AG04450 (cell line): ENCODE measurements at places on chromosomes 2 and 18.

DNA sequence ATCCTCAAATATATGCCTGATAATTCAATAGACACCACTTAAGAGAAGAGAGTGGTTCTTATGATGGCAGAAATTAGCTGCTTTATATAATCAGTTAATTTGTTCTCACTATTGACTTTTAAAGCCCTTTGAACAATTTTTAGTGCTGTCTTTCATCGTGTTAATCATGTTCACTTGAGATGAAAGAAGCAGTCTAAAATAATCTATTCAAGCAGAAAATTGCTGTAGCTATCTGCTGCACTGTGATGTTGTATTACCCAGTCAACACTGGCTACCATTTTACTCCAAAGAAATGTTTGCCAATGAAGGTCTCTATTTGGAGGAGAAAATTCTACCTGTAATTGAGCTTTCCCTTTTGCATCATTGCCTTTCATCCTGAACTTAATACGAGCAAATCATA is 459.8 kb upstream of the FSIP2 start:
- DNase-seq: no peak

GRCh38 chr2:144461308-144461766 is 58.6 kb downstream of the ZEB2 start:
- DNase-seq: peak; percentile 44

DNA sequence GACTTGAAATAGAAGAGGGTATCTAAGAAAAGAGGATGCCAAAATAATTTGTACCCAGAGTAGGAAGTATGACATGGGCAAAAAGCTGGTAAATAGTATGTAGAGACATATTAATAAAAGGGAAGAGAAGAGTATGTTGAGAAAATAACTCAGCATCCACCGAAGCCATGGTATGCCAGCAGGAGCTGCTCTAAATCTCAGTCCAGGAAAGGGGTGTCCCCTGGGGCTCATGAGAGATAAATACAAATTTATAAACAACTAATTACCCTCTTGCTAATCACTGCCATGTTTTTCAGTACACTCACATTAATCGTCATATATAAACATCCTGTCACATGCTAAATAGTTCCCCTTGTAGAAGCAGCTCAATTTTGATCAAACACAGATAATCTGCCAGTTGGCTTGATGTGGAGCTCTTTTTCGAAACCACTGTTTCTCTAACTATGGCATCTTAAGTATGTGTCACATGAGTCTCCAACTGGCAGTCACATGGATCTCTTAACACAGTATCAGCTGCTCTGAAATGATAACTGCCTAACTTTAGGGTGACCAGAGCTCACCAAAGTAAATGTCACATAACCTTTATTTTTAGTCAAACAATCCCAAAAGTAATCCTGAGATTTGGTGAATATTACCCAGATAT is 31.9 kb downstream of the EXOC6B start:
- no peak for DNase-seq

GRCh38 chr18:75086494-75087034 is 122.4 kb downstream of the PTGR3 start:
- no peak for DNase-seq

DNA sequence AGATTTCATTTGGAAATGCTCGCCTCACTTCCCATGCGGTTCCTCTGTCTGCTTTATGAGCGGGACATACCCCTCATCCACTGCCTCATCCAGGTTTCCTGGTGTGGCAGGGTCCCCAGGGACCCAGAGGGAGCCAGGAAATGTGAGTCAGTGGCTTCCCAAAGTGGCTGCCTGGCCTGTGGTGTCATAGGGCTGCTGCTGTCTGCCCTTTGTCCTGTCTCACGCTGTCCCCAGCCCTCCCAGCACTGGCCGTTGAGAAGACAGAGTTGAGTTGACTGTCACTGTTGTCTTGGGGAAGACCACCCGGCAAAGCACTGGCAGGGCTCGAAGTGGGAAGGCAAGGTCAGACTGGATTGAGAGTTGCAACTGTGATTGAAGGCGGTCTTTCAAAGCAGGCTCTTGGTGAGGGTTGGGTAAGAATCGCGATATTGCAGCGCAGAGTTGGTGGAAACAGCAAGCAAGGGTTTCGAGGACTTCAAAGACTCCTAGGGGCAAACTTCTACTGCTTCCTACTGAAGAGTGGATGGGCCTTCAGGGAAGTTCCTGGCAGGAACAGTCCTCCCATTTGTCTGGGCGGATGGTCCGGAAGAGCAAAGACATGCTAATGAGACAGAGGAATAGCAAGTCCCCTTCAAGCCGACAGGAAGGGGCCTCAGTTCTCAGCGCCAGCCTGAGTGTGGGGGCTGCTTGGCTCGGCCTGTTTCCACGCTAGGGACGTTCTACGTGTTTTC is 33.9 kb downstream of the RAB31 start:
- no peak for DNase-seq

GRCh38 chr2:46116553-46116991 is 180.6 kb upstream of the EPAS1 start:
- DNase-seq: no peak

GRCh38 chr2:39144416-39144815 is 23.6 kb upstream of the SOS1 start:
- no peak for DNase-seq

- DNase-seq: no peak
Observed at GRCh38 chr2:71637168-71637567, 183.8 kb downstream of the DYSF start.

GRCh38 chr2:212831671-212832199 is 293.1 kb upstream of the ERBB4 start:
- DNase-seq: no peak

DNA sequence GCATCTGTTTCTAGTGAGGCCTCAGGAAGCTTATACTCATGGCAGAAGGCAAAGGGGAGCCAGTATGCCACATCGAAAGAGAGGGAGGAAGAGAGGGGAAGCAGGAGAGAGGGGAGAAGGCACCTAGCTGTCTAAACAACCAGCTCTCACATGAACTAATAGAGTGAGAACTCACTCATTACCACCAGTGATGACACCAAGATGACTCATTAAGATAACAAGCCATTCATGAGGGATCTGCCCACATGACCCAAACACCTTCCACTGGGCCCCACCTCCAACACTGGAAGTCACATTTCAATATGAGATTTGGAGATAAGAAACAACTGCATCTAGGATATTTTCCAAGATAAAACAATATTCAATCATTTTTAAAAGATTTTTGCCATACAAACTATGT is 753.9 kb upstream of the ZEB2 start:
- no peak for DNase-seq

DNA sequence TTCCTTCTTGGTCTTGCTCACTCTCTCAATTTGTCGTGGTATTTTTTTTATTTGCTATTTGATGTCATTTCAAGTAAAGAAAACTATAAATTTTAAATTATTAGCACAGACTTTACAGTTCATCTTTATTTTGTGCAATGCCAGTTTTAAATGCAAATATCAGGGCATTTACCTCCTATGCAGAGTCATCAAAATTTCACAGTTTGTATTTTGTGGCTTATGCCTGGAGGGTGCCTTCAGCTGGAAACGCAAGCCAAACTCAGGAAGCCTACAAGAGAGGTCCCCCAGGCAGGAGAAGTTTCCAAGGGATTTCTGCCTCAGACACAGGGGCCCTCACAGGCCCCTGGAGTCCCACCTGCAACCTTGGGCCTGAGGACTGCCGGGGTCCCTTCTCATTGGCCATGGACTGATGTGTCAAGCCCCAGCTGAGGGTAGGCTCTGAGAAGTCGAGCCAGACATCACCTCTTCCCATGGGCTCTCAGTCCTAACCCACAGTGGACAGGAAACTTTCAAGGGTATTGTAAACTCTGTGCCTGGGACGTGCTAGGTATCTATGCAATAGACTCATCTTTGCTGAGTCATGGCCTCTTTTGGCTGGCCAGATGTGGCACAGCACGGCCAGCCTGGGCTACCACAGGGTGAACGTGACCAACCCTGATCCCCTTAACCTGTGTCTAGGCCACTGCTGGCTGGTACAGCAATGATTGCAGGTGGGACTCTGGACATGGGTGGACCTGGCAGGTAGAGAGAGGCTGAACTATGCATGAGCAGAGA is 236.5 kb downstream of the CELF4 start:
- DNase-seq: no peak

DNA sequence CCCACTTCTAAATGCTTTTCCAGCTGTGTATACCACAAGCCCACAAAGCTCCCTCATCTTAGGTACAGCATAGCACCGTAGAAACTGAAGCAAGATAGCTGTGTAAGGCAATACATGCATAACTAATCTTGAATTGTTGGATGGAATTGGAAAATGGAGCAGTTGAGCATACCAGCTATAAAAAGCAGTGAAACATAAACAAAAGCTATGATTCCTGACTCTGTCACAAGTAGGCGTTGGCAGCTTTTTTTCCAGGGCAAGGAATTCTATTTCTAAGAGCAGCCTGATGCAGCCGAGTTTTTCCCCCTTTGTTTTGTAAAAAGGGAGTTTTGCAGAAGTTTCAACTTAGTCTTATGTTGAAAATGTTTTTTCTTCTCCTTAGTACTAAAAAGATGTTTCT is 32.4 kb downstream of the MOGAT1 start:
- peak; percentile 39 for DNase-seq

- DNase-seq: no peak
Observed at GRCh38 chr2:37671816-37672103, 318 bp upstream of the CDC42EP3 start.

- DNase-seq: no peak
Observed at GRCh38 chr18:28791101-28791500, 614.2 kb upstream of the CDH2 start.

GRCh38 chr2:144650907-144651306 is 131.0 kb upstream of the ZEB2 start:
- DNase-seq: no peak

DNA sequence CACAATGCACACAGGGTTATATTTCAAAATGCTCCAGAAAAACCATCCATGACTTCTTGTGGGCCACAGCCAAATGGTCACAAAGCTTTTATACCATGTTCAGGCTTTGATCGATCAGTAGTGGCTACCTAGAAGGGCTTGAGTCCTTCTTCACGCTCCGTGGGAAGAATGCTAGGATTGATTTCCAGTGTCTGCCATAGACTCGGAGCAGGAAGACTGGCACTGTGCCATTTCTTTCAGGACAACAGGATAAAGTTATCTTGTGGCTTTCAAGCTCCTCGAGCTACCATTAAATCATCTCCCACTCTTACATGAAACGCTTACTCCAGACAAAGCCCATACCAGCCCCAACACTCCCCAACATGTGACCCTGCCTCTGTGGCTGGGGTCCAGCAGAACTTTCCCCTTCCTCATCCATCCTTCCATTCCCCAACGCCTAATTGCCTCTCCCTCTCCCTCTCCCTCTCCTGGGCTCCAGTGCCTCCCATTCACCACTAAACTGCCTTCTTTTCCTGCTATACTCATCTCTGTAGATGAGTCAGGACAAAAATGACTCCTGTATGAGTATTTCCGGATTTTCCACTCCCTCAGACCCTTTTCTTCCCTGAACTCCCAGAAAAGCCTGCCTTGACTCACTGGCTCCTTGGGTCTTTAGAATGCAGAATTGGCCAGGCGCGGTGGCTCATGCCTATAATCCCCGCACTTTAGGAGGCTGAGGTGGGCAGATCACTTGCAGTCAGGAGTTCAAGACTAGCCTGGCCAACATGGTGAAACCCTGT is 40.9 kb downstream of the ADD2 start:
- DNase-seq: no peak

DNA sequence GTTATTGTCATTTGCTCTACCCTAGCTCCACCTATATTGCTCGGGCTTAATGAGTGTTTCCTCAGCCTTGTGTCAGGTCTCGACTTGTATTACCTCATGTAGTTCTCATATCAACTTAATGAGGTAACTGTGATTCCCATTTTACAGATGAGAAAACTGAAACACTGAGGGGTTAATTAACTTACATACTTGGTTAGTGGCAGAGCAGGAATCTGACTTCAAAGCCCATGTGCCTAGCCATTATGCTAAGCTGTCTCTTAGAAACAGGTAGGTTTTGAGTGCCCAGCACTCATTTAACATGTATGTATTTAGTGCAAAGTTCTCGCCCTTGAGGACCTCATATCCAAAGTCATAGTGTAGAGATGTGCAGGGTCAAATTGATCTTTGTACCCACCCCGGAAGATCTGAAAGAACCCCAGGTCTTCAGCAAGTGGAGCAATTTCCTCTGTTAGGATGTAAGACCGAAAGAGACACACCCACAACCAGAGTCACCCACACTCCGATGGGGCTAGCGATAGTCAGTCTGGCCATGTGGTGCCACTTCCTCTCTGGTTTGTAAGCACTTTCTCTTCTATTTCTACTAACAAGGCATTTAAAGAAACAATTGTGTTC is 121.0 kb upstream of the SLC39A10 start:
- DNase-seq: no peak

DNA sequence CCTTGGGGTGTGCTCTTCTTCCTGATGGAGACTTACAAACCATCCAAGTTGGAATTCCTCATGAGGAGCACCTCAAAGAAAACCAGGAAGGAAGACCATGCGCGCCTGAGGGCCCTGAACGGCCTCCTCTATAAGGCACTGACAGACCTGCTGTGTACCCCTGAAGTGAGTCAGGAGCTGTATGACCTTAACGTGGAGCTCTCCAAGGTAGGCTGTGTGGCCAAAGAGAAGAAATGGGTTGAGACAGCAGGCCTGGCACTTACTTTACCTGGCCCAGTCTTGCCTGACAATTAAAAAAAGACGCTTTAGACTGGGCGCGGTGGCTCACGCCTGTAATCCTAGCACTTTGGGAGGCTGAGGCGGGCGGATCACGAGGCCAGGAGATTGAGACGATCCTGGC is 3.1 kb downstream of the RBFA start:
- DNase-seq: no peak

- DNase-seq: no peak
Observed at GRCh38 chr2:64086347-64087082, 57.7 kb downstream of the PELI1 start.
